Naive B cell (primary cell): ENCODE measurements at places on chromosomes 2 and 18.

DNA sequence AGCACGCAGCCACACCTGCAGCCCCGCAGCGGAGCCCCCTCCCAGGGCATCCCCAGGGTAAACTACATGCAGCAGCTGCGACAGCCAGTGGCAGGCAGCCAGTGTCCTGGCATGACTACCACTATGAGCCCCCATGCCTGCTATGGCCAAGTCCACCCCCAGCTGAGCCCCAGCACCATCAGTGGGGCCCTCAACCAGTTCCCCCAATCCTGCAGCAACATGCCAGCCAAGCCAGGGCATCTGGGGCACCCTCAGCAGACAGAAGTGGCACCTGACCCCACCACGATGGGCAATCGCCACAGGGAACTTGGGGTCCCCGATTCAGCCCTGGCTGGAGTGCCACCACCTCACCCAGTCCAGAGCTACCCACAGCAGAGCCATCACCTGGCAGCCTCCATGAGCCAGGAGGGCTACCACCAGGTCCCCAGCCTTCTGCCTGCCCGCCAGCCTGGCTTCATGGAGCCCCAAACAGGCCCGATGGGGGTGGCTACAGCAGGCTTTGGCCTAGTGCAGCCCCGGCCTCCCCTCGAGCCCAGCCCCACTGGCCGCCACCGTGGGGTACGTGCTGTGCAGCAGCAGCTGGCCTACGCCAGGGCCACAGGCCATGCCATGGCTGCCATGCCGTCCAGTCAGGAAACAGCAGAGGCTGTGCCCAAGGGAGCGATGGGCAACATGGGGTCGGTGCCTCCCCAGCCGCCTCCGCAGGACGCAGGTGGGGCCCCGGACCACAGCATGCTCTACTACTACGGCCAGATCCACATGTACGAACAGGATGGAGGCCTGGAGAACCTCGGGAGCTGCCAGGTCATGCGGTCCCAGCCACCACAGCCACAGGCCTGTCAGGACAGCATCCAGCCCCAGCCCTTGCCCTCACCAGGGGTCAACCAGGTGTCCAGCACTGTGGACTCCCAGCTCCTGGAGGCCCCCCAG, 254.1 kb downstream of the GLI2 start:
- no peak for DNase-seq

DNA sequence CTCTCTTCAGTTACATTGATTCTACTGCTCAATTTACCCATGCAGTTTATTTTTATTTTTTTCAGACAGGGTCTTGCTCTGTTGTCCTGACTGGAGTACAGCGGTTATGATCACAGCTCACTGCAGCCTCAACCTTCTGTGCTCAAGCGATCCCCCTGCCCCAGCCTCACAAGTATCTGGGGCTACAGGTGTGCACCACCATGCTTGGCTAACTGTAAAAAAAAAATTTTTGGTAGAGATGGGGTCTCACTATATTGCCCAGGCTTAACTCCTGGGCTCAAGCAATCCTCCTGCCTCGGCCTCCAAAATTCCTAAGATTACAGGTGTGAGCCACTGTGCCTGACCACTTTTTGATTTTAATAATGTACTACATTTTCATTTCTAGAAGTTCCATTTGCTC, 93.8 kb upstream of the RNU4ATAC start:
- no peak for DNase-seq

DNA sequence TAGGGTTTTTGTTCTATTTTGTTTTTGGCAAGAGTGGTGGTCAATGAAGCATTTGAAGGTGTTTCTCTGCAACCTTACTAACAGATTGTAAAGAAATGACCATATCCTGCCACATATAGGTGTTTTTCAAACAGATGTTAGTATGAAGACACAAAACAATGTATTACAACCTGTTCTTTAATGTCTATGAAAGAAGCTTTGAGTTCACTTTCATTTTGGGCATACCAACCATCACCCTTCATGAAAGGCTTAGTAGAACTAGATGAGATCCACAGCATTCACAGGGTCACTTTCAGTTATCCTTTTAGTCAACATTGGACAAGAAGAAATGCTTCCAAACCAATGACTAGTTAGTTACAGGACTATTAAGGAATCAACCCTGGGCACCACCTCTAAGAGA, 95.1 kb downstream of the EHBP1 start:
- DNase-seq, result no peak

DNA sequence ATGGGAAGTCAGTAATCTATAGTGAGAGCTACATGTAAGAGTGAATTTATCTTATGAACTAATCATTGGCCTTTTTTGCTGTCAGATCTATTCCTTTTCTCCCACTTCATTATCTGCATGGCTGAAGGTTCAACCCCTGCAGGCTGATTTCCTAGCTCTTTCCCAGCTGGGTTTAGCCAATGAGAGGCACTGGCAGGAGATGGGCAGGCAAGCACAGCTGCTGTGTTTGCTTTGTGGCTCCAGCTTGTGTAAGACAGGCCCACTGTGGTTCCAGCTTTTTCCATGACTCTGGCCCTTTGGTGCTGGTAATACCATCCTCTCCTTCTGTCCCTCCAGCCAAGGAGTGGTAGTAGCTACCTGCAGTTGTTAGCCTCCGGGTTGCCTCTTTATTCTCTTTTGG, 248.8 kb downstream of the PLCL1 start:
- no peak for DNase-seq

- DNase-seq, result no peak
Observed at GRCh38 chr2:71534826-71535225, 81.5 kb downstream of the DYSF start.

DNA sequence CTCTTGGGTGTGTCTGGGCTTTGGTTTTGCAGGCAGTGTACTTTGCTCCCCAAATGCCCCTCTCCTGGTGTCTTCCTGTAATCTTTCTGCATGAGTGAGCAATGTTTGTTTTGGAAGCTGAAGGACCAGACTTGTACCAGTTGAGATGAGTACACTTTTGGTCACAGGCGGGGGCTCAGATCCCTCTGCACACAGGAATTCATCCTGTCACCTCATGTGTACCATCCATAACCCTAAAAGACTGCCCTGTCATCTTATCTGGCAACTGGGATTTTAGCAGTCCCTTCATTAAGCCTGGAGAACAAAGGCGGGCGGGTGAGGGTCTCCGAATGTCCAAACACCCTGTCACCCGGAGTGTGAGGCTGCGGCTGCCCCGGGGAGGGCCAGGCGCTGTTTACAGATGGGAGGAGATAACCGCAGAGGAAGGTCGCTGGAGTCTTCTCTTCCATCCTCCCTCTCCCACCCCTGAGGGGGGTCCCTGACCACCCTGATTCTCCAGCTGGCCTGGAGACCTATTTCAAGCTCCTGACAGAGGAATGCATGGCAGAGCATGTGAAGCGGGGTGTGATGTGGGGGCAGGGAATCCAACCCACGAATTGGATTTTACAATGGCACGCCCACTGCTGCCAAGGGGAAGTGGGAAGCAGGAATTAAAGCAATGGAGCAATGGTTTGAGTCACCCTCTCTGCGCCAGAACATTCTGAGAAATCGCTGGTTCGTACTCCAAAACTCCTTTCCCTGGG, 158.2 kb upstream of the MYCN start:
- DNase-seq, result no peak

GRCh38 chr2:66127656-66128055, 307.3 kb upstream of the MEIS1 start:
- no peak for DNase-seq

DNA sequence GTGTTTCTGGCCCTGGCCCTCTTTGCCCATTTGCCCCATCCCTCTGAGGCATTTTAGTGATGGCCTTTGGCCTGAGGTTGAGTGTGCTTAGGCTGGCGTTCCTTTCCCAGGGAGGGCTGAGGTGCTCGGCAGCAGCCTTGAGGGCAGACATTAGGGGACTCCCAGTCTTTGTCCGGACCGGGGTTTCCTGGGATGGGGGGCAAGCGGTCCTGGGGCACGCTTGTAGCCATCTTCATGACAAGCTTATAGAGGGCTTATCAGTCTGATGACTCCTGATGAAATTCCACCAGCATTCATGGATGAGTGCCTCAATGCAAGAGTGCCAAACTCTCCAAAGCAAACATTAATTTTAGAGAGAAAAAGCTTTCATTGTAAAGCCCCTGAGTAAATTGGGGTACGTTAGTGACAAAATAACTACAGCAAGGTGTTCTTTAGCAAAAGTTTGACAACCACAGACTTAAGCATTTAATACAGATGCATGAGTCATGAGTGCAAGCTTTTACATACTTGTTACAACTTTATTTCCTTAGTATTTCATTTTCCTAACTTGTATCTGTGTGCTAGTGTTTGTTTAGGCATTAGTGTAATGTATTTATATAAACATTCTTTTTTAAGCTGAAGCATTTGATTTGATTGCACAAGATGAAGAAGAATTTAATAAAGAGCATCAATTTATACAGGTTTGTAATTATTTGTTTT, 45.6 kb downstream of the CEP192 start:
- DNase-seq, result no peak

DNA sequence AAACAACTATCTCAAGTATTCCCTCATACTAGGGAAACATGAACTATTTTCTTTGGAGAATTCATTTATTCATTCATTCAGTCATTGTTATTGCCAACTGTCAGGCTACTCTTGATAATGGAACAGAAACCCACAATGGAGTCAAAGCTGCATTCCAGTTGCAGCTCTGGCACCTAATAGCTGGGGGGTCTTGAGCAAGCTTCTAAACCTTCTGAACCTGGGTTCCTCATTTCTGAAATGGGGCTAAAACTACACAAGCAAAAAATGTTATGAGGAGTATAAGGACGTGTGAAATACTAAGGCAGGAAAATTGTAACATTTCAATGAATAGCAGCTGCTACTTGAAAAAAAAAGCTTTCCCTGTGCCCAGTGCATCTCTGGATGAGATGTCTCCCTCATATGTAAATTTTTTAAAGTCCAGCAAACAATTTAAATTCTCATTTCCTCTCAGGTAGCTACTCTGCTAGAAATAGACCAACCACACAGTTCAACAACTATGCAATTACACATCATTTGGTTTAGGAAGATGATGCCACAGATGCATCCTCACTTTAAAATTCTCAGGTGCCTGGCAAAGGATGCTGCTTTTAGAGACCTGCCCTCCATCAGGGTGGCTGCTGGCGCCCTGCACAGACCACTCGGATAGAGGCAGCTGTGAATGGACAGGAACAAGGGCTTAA, 38.5 kb downstream of the SPRED2 start:
- DNase-seq, result peak; percentile 14

GRCh38 chr18:63676526-63677323, 15.0 kb upstream of the SERPINB3 start:
- DNase-seq, result no peak

GRCh38 chr18:54679318-54680149, 88.5 kb downstream of the DYNAP start:
- no peak for DNase-seq

DNA sequence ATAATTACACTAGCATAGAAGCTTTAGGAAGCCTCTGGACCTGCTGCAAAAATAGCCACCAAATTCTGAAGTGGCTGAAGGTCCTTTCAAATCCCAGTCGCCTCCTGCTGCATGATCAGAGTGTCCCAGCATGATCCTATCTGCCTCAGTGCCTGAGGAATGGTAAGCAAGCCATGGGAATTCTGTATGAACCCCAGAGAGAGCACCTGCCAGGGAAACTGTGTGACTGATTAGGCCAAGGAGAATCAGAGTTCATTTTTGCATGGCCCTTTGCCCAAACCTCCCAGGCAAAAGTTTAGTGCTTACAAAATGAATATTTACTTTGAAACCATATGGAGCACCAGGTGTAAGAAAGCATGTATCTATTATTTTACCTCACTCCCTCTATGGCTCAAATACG, 221.4 kb downstream of the ARL4C start:
- DNase-seq, result no peak

GRCh38 chr2:159137511-159138241, 148.8 kb downstream of the WDSUB1 start:
- DNase-seq, result no peak

DNA sequence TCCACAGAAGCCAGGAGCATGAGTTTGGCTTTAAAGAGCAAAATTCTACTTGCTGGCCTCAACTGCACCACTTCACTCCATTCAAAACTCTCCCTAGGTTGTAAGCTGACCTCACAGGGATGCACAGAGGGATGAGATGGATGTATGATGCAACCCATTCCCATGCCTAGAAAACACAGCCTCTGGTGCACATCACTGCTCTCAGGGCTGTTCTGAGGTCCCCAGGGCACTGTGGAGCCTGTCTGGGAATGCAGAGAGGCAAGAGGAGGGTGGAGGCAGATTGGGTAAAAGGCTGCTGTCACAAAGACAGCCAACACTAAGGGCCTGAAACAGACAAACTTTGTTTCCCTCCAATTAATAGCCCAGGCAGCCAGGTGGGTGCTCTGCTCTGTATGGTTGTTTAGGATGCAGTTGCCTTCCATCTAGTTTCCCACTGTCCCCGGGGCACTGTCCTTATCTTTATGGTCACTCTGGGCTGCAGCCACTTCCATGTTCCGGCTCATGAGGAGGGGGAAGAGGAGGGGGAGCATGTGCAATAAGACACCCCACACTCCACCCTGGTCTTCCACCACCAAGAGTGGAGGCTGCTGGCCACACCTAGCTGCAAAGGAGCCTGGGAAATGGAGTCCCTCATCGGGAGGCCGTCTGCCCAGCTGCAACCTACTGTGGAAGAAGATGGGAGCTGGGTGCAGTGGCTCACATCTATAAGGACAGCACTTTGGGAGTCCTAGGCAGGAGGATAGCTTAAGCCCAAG, 7.0 kb downstream of the GPR45 start:
- no peak for DNase-seq
